Nucleus accumbens (tissue), 56 donors: ENCODE measurements at places on chromosomes 5 and 9.
A peak's percentile ranks its signal among the peaks of the same experiment; 100 is the strongest.

DNA sequence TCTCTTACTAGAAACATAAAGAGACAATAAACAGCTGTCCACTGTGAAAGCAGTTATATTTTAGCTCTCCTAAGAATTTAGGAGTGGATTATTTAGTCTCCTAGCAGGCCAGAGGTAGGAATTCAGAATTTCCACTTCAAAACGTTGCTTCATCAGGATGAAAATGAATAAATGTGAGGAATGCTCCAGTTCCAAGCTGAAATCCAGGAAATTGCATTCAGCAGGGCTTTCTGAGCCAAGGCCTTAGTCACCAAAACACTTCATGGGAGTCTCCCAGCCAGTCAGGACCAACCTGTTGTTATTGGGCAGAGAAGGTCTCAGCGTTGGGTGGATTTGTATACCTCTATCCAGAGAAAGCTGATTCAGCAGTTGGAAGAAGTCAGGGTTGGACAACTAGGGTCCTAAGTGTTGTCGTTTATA lies 1040.3 kb downstream of the TLE1 start:
- DNase-seq, result no peak

- DNase-seq, result peak; percentile 51
These were observed 34.1 kb downstream of the NEK6 start for GRCh38 chr9:124291801-124292396.

DNA sequence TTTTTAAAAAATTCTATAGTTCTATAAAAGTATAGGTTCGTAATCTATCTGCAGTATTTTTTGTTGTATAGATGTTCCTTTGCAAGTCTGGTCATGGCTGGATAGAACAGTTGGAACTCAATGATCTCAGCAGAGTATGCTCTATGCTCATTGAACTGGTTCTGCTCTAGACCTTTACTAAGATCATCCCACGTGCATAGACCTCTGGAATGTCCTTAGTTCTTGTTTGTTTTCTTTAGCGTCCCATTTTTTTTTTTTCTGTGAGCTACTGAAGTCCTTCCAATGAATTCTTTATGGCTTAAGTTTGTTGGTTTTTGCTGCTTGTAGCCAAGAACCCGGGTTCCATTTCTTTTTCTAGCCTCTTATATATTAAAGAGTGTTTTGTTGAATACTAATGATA lies 3.5 kb downstream of the TMEM38B start:
- no peak for DNase-seq

DNA sequence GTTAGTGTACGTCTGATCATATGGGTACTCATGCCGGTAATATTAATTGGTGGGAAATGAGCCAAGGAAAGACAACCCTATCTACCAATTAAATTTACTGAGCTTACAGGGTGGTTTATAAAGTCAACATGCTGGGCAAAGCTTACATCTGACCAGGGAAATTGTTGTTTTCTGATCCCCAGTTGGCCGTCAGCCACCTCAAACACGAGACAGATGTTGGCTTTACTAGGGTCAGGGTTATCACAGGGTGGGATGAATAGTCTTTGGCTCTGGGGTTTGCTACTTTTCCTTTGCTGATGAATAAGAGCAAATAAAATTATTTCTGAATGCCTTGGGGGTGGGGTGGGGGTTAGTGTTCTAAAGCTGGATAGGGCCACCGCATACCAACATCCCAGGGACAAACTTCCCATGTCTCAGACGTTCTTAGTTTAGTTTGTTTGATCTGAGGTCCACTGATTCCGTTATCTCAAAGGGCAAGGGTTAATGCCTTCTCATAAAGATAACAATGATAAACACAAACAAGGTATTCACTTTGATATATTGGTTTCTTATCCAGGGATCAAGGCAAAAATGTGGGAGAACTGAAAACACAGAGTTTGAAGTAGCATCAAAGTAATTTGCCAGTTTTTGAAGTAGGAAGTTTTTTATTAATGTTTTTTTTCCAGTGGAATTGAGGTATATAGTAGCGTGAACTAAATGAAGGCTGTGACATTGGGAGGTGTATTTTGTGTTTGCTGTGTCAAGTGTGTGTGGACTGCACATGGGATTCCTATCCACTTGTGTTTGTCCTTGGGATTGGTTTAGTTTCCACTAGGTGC lies 109.1 kb upstream of the RPS23 start:
- DNase-seq, result no peak

DNA sequence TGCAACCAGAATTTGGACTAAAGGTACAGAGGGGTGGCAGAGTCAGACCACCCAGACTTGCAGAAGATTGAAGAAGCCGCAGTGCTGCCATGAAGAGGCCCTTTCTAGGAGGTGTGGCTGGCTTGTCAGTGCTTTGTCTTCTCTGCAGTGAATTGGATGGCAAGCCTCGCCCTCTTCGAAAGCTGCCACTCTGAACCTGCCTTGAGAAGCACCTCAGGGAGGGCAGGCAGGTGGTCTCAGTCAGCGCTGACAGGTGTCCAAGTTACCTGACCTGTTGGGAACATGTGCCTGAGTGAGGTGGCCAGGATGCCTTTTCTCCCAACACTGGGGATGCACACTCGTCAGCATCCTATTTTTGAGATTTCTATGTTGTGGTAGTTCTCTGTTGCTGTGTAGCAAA lies 6.2 kb downstream of the TENT4A start:
- DNase-seq, result no peak

- DNase-seq, result no peak
These were observed 73.8 kb upstream of the KLF9 start for GRCh38 chr9:70488098-70488792.

DNA sequence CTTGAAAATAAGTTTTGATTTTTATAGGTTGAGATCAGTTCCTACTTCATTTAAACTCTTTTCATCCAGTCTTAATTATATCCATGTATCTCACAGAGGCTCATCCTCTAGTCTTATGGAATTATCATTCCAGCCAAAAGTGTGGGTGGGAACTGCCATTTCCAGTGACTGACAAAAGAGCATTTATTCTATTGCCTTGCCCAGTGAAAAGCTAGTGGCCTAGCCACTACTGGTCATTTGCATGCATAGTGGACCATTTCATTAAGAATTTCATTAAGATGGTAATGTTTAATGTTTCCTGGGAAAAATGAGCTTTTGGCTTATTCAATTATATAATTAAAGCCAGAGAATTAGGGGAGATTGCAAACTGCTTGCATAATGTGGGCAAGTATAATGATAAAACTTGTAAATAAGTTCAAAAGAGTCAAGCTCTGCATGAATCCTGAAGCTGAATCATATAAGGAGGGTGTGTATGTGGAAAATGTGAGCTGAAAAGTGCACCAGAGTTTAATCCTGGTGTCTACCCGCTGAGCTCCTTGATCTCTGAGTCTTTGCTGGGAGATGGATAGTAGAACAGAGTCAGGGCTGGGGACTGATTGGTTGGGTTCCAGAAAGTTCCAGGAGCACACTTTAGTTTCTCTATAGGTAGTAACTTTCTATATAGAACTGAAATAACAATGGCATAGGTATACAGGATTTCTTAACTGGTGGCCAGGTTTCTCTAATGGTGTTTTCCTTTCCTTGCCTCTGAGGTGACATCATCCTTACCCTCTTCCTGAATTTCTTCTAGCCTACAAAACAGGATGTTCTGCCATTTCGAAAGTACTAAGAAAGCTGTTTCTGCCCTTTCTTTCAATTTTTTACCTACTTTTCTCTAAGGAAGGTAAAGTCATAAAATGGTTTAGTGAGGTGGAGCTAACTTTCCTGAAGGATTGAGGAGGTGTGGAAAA lies 78.5 kb downstream of the KIF4B start:
- DNase-seq, result no peak

DNA sequence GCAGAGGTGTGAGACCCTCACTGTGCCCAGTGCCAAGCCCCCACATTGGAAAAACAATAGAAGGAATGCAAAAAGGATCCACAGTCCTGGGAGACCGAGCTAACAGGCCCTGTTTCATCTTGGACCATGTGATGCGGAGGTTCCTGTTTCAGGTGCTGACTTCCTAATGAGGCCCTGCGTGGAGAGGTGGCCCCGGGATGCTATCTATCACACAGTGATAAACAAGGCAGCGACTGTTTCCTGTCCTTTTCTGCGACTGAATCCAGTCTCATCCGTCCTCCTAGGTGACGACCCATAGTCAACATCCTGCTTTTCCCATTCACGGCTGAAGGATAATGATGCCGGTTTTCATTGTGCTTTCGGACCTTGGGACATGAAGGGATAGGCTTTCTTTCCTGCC lies 56.4 kb upstream of the BOD1 start:
- DNase-seq, result no peak
